Activated naive CD4-positive, alpha-beta T cell treated with Interleukin-2 at 50 U/mL for 16 hours (primary cell): ENCODE measurements at places on chromosomes 13 and 19.

DNA sequence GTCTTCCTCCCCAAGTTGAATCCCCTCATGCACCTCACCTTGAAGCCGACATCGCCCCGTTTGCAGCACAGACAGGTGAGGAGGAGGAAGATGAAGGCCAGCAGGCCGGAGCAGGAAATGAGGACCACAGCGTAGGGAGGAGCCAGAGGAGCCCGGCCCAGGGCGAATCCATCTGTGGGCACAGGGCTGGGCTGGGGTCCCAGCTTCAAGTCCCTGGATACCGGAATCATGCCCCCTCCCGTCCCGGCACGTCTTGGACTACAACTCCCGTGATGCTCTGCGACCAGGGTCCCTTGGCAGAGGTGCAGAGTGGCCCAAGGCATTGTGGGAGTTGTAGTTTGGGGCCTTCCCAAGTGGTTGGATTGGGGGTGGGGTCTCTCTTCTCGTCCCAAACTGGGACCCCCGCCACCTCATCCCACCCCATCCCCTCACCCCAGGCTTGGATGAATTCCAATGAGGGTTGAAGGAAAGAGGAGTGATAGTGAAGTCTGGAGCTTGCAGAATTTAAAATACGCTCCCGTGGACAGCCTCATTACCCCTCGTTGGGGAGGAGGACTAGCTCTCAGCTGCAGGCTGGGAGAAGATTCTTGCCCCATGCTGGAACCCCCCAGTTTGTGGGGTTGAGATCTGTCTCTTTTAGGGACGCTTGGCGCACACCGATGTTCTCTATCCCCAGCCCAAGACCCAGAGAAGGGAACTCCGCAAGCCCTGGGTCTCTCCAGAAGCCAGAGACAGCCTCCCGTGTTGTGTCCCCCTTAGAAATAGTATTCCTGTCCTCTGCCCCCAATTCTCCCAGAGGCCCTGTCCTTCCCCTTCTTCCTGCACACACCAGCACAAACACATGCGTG, 990 bp downstream of the LMTK3 start:
- DNase-seq, result peak; percentile 75

DNA sequence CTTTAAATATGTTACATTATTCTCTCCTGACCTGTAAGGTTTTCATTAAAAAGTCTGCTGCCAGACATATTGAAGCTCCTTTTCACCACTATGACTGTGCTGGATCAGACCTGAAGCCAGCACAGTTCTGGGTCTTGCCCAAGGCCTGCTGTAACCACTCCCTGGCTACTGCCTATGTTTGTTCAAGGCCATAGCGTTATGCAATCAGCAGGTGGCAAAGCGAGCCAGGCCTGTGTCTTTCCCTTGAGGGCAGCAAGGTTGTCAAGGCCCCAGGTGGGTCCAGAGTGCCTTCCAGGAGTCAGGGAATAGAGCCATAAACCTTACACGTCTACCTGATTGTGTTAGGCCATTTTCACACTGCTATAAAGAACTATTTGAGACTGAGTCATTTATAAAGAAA, 496.8 kb upstream of the PCDH9 start:
- no peak for DNase-seq

DNA sequence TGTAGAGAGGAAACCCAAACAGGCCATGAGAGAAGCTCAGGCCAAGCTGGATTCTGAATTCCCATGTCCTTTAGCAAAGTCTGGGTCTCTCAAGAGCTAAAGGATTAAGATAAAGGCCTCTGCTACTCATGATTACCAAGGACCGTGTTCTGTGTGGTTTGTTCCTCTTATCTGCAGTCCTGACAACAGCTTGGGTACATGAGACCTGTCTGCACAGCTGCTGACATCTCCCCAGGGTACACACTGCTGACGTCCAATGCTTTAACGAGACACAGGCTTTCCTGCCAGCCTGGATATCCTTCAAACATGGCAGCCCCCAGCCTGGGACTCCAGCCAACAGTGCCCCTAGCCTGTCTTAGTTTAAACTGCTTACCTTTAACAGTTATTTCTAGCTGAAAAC, 211.0 kb downstream of the SLC7A1 start:
- no peak for DNase-seq

DNA sequence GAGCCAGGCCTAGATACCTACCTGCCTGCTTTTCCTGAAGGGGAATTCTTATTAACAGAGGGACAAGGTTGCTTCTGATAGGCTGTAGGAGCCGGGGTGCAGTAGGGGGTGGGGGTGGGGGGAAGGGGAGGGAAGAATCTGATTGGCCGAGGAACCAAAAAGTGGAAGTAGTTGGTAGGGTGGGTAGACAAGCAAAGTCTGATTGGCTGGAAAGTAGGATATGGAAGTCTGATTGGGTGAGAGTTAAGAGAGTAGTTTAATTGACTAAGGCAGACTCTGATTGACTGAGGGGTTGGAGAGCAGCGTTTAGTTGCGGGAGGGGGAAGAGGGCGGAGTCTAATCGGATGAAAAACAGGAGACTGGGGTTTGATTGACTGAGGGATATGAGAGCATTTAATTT, 9.4 kb upstream of the CYP4F22 start:
- no peak for DNase-seq

- DNase-seq, result peak; percentile 65
These were observed 9.7 kb upstream of the USE1 start for GRCh38 chr19:17205237-17206140.

DNA sequence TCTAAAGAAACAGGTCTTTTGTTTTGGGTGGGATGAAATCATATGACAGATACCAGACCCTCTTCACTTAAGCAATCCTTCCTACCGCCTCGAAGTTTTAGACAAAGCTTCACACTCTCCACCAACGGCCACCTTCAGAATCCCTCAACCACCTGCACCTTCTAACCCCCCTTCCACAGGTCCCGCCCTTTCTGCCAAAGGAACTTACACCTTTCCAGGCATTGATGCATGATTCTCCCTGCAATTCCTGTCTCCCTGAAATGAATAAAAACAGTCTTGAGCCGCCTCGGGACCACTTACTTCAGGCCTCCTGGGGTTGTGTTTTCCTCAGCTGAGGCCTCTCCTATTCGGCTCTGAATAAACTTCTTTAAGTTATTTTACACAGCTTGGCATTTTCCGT, 859 bp downstream of the ZNF433 start:
- no peak for DNase-seq

DNA sequence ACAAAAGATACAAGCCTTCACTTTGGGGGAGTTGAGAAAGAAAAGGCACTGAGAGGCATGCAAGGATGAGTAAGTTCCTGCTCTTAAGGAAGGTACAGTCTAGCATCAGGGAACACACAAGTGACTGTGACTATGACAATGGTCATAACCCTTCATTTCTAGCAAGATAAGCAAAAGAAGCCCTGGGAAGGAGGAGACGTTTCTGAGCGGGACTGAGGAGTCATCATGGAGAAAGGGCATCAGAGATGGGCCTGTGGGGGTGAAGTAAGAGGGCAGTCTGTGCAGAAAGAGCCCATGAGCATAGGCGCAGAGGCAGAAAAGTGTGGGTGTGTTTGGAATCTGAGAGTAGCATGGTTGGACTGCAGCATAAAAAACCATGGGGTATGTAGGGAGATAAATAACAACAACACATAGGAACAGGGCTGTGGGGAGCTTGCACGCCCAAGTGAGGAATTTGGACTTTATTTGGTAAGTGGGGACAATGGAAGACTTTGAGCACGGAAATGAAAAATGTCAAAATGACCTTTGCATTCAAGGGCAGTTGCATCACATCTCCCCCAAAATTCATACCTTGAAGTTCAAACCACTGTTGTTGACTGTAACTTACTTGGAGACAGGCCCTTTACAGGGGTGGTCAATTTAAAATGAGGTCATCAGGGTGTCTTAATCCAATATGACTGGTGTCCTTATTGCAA, 86.7 kb downstream of the MBNL2 start:
- DNase-seq, result no peak

DNA sequence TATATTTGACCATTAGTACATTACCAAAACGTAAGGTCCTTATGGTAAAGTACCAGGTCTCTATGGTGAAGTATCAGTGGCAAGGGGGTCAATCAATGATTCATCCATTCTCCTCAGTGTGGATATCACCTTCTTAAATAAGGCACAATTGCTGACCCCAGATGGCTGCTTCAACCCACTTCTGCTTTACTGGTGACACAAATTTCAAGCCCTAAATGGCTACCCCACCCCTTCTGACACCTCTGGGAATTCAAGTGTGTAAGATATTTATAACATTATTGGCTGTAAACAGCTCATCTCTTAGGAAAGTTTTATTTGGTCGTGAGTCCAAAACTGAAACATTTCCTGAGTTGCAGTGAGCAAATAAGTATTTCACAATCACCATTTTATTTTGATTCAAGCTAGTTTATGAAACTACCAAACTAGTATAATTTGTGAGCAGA, 7.9 kb upstream of the WBP4 start:
- DNase-seq, result no peak

DNA sequence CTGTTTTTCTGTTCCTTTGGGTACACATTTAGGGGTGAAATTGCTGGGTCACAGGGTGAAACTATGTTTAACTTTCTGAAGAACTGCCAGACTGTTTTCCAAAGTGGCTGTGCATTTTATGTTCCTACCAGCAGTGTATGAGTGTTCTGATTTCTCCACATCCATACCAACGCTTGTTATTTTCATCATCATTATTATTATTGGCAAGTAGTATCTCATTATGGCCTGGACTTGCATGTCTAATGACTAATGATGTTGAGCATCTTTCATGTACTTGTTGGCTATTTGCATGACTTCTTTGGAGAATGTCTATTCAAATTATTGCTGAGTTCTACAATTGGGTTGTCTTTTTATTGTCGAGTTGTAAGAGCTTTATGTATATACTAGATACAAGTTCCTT, 321.8 kb upstream of the HTR2A start:
- DNase-seq, result no peak

GRCh38 chr19:1872807-1873523, 9.6 kb upstream of the KLF16 start:
- DNase-seq, result no peak

- no peak for DNase-seq
These were observed 259.5 kb downstream of the COL4A1 start for GRCh38 chr13:110047496-110047895.

- no peak for DNase-seq
These were observed 24.5 kb downstream of the MBNL2 start for GRCh38 chr13:97246596-97247158.

- DNase-seq, result no peak
These were observed 196.8 kb downstream of the PDS5B start for GRCh38 chr13:32783067-32783466.

- no peak for DNase-seq
These were observed 50.9 kb downstream of the IRS2 start for GRCh38 chr13:109735436-109735966.

DNA sequence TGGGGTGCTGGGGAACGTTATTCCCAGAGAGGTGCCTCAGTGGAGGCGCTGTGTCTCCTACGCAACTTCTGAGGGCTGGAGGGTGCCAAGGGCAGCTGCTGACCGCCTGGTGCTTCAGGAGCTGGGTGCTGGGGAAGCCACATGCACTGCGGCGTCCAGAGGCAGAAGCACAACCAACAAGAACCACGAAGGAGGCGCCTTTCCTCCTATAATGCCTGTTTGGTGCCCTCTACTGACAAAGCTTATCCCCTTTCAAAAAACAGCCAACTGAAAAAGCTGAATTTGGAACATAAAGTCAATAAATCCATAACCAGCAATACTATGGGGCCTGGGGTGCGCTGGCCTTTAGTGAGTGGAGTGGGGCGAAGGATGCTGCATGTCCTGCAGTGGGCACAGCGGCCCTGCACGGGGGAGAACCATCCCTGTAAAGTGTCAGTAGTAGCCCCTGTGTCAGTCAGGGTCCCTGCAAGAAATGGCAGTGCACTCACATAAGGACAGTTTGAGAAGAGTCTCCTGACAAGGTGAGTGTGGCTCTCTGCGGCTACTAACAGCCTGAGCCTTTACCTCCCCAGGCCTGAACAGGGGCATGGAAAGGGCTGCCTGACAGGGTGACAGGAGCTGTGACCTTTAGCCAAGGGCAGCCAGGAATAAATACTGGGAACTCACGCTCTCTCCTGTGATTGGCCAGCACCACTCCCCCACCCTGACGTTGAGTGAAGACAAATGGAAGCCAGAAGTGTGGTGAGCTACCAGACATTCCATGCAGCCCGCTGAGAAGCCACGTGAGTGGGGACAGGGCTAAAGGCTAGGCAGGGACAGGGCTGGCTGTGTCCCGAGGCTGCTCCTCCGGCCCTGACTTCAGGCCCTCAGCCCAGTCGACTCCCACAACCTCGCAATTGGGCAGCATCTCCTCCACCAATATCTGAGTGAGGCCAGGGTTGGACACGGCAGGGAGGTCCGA, 4.5 kb upstream of the B3GNT8 start:
- no peak for DNase-seq

- DNase-seq, result no peak
These were observed 814 bp downstream of the NBEA start for GRCh38 chr13:34942732-34943435.

DNA sequence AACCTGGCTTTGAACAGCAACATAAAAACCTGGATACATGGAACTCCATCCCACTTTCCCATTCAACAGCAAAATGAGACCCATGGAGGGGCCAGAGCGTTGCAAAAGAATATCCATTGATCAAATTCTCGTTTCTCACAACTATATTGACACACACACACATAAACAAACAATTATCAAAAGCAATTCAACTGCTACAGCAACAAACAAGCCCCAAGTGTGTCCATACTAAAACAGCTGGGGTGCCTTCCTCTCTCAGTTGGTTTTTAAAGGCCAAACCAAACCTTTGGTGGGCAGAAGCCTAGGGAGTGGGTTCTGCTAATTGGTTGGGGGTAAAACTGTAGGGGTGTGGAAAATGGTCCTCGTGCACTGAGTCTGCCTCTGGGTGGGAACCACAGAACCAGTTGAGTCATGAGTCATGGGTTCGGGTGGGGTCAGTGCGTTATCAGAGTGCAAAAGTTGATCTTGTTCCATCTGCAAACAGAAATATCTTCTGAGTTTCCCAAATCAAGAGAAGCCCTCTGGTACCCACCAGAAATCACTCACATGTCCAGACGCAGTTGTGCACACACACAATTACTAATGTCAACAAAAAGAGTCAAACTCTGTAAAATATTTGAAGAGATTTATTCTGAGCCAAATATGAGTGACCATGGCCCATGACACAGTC, 18.5 kb downstream of the GPR42 start:
- DNase-seq, result no peak

DNA sequence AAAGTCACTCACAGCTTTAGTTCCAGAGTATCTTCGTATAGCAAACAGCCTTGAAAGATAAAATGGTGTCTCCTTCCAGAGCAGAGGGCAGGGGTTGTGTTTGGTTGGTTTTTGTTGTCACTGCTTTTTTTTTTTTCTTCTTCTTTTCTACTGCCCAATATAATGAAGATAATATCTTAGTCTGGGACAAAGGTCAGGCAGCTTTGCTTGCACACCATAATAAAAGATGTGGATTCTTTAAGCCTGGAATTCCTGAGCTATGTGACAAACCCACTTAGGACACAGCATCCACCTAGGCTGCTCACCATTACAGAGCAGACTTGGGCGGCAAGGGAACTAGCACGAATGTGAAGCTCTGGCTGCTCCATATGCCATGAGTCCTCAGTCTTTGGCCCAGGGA, 165.6 kb upstream of the MIR17HG start:
- no peak for DNase-seq

- DNase-seq, result no peak
These were observed 13.4 kb downstream of the TM6SF2 start for GRCh38 chr19:19259741-19260140.
